ENCODE measurements at places on chromosomes 13 and 19.

DNA sequence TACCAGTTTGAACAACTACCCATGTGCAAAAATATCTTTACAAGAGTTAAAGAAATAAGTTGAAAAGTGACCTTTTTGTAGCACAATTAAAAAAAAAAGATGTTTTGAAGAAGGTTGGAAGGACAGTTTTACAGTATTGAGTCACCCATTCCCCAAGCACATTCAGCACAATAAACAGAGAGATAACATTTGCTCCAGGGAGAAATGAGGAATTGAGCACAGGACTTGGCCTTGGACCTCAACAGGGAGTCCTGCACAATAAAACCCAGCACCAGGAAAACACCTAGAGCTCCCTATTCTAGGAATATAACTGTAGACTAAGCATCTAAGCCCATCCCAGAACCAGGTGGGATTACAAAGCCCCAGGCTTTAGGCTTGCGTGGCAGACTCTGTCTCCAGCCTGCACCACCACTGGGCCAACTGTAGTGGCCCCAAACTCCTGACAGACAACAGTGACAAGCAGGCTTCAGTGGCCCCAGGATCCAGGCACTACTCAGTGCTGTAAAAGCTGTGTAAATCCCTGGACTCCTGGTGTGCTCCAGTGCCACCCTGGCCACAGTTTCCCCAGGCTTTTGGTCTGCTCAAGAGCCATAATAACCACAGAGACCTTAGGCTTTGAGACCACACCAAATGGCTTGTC is 857.2 kb downstream of the SLITRK1 start:
- H3K36me3 ChIP-seq: no peaks in the 10 kb centered on the region
- H3K4me3 ChIP-seq: no peak overlapping the region
- DNase-seq: no peak
- no peak overlapping the region for H3K27ac ChIP-seq
- no peaks in the 10 kb centered on the region for H3K4me1 ChIP-seq
- no peaks in the 10 kb centered on the region for H3K27me3 ChIP-seq

GRCh38 chr13:110448677-110449076 is 112.8 kb downstream of the RAB20 start:
- H3K36me3 ChIP-seq: peaks cover 4% of the 10 kb centered on the region
- H3K27ac ChIP-seq: no peak overlapping the region
- no peak for DNase-seq
- H3K4me3 ChIP-seq: no peak overlapping the region
- no peaks in the 10 kb centered on the region for H3K27me3 ChIP-seq

DNA sequence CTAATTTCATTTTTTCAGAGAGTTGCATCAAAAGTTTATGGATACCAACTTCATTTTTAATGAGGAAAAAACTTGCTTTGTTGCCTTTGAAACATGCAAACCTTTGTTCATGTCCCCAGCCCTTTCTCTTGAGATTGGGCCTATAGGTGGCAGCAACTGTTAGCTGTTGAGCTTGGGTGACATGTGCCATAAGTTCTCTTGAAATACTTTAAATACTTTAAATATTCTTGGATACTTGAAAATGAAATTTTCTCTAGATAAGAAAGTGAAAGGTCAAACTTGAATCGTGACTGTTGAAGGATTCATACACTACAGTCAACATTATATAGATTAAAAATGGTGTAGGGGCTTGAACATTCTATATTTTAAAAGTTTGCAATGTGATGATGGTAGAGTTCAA is 294.9 kb downstream of the NDFIP2 start:
- no peak overlapping the region for H3K27ac ChIP-seq
- H3K36me3 ChIP-seq: no peaks in the 10 kb centered on the region
- no peak overlapping the region for H3K4me3 ChIP-seq
- H3K4me1 ChIP-seq: peaks cover 15% of the 10 kb centered on the region
- no peak for DNase-seq

DNA sequence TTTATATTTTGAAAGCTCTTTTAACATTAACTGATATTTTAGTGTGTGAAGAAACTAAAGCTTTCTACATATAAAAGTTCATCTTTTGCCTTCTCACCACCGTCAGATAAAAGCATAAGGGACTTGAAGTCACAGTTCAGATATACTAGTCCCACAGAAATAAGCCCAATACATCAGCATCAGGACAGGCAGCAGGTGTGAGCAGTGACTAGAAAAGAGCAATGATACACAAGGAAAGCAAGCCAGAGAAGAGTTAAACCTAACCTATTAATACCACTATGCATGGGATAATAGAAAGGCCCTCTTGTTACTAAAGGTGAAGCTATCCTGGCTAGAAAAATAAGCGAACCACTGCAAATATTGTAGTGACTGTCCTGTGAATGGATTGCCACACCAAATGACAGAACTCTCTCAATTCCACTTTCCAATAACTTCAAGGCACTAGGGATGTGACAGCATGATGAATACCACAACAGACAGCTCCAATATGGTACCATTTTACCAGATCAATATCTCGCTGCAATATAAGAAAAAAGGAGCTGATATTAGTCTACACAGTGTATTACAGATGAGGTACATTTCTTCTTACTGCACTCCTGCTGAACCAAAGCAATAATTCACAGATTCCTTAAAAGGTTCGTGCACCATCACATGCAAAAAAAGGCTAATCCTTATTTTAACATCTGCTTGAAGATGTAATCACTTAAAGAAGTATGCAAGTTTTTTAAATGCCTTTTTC is 114.1 kb downstream of the DACH1 start:
- H3K4me3 ChIP-seq: no peak overlapping the region
- DNase-seq: no peak
- H3K27me3 ChIP-seq: no peaks in the 10 kb centered on the region
- no peaks in the 10 kb centered on the region for H3K4me1 ChIP-seq
- H3K36me3 ChIP-seq: no peaks in the 10 kb centered on the region
- H3K27ac ChIP-seq: no peak overlapping the region

DNA sequence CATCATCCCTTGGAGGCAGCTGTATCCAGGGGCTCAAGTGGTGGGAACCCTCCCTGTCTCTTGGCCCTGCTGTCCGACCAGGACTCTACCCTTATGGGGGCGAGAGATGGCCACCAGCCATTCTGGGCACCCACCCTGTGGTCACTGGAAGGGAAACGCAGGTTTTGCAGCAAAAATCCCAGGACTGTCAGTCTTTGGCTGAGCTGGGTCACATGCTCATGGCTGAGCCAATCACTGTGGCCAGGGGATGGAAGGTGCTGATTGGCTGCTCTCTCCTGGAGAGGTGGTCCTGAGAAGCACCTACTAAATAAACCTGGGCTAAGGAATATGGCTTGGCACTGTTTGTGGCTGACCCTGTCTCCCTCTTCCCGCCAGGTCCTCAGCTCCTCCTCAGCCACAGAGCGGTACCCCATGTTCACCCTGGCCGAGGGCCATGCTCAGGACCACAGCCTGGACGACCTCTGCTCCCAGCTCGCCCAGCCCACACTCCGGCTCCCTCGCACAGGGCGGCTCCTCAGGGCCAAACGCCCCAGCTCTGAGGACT is 8.9 kb downstream of the ATG4D start:
- no peak overlapping the region for H3K4me3 ChIP-seq
- H3K27ac ChIP-seq: peak overlapping the region; percentile 28
- DNase-seq: no peak
- H3K36me3 ChIP-seq: peaks cover 30% of the 10 kb centered on the region

GRCh38 chr13:43878892-43879754 is at the start of gene CCDC122:
Gene CCDC122 (minus strand): TSS chr13:43879740. CDS start chr13:43869376, 10,364 bp downstream.
- no peaks in the 10 kb centered on the region for H3K36me3 ChIP-seq
- H3K27me3 ChIP-seq: no peaks in the 10 kb centered on the region
- H3K4me3 ChIP-seq: peak within 1 kb of the TSS; percentile 87
- H3K27ac ChIP-seq: peak within 1 kb of the TSS; percentile 97

DNA sequence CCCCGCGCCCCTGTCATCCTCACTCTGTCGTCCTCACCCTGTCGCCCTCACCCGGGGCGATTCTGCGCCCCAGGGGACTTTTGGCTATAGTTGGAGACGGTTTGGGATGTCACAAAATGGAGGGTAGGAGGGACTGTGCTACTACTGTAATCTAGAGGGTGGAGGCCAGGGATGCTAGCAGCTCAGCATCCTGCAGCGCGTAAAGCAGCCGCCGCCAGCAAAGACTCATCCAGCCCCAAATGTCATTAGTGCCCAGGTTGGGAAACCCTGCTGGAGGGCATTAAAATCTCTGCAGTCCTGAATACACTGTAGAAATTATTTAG is 362 bp downstream of the ZNF557 start:
- H3K27ac ChIP-seq: peak overlapping the region; percentile 90
- H3K4me3 ChIP-seq: peak overlapping the region; percentile 80
- peaks cover 15% of the 10 kb centered on the region for H3K4me1 ChIP-seq
- no peaks in the 10 kb centered on the region for H3K27me3 ChIP-seq
- H3K36me3 ChIP-seq: peaks cover 3% of the 10 kb centered on the region

- peaks cover 25% of the 10 kb centered on the region for H3K4me1 ChIP-seq
- H3K4me3 ChIP-seq: no peak overlapping the region
- no peaks in the 10 kb centered on the region for H3K27me3 ChIP-seq
- DNase-seq: no peak
Measured at GRCh38 chr19:2453431-2454025, 3.2 kb downstream of the LMNB2 start.

DNA sequence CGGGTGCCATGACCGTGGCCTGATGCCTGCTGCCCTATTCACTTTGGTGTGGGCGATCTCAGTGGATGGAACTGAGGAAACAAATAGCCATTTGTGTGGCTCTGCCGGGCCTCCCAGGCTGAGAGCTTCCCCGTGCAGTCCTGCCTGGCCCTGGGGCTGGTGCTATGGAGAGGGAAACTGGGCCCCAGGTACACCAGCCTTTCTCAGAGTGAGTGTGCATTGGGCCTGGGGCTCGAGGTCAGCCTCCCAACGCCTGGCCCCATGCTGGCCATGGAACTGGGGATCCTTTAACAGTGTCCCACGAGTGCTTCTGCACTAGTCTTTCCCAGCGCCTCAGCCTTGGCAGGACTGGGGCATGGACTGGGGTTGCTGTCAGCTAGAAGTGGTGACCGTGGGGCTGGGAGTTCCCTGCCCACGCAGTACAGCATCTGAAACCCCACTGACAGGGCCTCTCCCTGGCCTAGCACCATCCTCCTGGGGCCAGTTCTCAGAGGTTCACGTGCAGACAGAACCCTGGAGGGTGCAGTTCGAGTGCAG is 10.5 kb downstream of the PLEKHF1 start:
- no peak for DNase-seq
- H3K4me3 ChIP-seq: no peak overlapping the region
- H3K4me1 ChIP-seq: peaks cover 59% of the 10 kb centered on the region
- peaks cover 22% of the 10 kb centered on the region for H3K36me3 ChIP-seq
- peak overlapping the region; percentile 54 for H3K27ac ChIP-seq

DNA sequence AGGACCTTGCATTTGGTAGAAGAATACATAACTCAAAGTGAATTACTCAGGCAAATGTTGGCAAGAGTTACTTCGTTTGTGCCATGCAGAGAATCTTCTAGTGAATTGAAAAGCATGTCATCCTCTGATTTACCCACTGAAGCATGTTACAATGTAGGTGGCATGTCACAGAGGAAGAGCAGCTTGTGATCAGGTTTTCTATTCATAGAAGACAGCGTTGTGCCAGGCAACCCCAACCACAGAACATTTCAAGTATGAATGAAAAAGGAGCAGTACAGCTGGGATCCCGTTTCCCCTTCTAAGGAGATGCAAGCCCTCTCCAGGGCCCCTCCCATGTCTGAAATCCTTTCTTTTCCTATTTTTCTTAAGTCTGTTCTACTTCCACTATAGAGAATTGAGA is 6.0 kb upstream of the KATNAL1 start:
- H3K4me1 ChIP-seq: no peaks in the 10 kb centered on the region
- no peaks in the 10 kb centered on the region for H3K36me3 ChIP-seq
- no peaks in the 10 kb centered on the region for H3K27me3 ChIP-seq
- no peak overlapping the region for H3K4me3 ChIP-seq

DNA sequence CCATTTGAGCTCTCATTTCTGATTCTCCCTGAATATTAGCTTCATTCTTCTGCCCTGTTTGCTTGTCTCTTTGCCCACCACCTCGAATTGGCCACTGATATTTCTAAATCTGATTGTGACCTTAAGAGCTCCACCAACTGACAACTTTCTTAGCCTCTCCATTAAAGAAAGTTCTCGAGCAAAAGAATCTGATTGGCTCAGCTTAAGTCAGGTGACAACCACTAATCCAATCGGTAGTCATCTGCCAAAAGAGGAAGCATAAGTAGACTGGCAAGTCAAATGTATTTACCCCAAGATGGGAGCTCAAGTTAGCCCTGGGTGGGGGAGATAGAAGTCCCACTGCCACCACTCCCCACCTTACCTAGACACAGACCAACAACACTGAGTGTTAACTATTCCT is 41.5 kb downstream of the NOTCH3 start:
- no peak for DNase-seq
- H3K4me3 ChIP-seq: no peak overlapping the region
- H3K4me1 ChIP-seq: no peaks in the 10 kb centered on the region
- no peaks in the 10 kb centered on the region for H3K27me3 ChIP-seq
- H3K27ac ChIP-seq: no peak overlapping the region

- no peak for DNase-seq
- H3K27me3 ChIP-seq: no peaks in the 10 kb centered on the region
- H3K36me3 ChIP-seq: no peaks in the 10 kb centered on the region
- H3K4me3 ChIP-seq: no peak overlapping the region
Measured at GRCh38 chr13:28340272-28340793, 154.6 kb downstream of the FLT1 start.

DNA sequence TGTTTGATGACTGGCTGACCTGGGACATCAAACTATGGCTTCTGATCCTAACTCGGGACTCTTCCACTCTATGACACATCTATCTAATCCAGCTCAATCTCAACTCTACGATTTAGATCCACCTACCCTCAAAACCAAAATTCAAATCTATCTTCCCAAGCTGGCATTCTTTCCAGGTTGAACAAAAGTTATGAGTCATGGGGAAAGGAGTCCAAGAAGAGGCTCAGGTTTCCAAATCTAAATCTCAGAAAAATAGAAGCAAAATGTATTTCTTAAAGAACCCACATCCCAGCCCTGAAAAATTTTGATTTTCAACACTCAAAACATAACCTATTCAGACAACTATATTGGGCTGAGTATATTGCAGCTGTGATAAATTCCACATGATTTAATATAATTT is 143.9 kb upstream of the IPO5 start:
- no peaks in the 10 kb centered on the region for H3K36me3 ChIP-seq
- no peaks in the 10 kb centered on the region for H3K4me1 ChIP-seq
- DNase-seq: no peak
- no peak overlapping the region for H3K4me3 ChIP-seq
- H3K27me3 ChIP-seq: no peaks in the 10 kb centered on the region

All from esophagus squamous epithelium (tissue), 5 donors.